ENCODE measurements at places on chromosomes 5 and 9.
A peak's percentile ranks its signal among the peaks of the same experiment; 100 is the strongest.

- H3K4me3 ChIP-seq = no peak overlapping the region
- H3K36me3 ChIP-seq = peaks cover 85% of the 10 kb centered on the region
- H3K27ac ChIP-seq = no peak overlapping the region
- DNase-seq = no peak
- H3K27me3 ChIP-seq = no peaks in the 10 kb centered on the region
Observed at GRCh38 chr5:14415698-14416074, 165.9 kb upstream of the OTULINL start.

DNA sequence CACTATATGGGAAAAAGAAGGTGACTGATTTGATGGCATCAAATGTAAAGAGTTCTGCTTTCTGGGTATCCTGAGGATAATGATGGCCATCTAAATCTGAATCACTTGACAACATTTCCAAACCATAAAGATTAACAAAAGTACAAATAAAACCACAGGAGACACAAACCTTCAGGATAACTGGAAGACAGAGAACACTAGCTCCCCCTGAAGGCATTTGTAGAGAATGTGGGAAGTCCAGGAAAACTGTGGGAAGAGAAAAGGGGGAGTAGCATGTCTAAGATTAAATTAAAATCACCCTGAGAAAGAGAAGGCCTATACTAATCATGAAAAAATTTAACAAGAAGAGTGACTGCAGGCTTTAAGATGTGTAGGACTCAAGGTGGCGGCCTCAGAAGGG lies 116.2 kb downstream of the PRELID2 start:
- no peaks in the 10 kb centered on the region for H3K4me1 ChIP-seq
- H3K27ac ChIP-seq = no peak overlapping the region
- no peak overlapping the region for H3K4me3 ChIP-seq
- no peaks in the 10 kb centered on the region for H3K27me3 ChIP-seq
- no peak for DNase-seq

DNA sequence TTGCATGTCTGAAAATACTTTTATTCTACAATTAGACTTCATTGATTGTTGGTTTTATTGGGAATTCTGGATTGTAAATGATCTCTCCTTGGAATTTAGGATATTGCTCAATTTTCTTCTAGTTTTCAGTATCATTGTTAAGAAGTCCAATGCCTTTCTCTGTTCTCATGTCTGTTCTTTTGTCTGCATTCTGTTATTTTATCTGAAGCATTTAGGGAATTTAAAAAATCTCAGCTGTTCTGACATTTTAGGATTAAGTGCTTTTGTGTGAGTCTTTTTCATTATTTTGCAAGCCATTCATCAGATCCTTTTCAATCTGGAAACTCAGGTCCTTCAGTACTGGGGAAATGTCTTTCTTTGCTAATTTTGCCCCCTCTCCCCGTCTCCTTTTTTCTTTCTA lies 4.4 kb upstream of the FER start:
- peak overlapping the region; percentile 36 for H3K27ac ChIP-seq
- peaks cover 23% of the 10 kb centered on the region for H3K4me1 ChIP-seq
- H3K27me3 ChIP-seq = no peaks in the 10 kb centered on the region
- DNase-seq = no peak
- H3K4me3 ChIP-seq = no peak overlapping the region

GRCh38 chr5:134517553-134517952 lies 7.9 kb upstream of the JADE2 start:
- H3K36me3 ChIP-seq = no peaks in the 10 kb centered on the region
- peaks cover 10% of the 10 kb centered on the region for H3K27me3 ChIP-seq
- no peak overlapping the region for H3K4me3 ChIP-seq
- peaks cover 5% of the 10 kb centered on the region for H3K4me1 ChIP-seq
- no peak overlapping the region for H3K27ac ChIP-seq
- DNase-seq = no peak

- no peaks in the 10 kb centered on the region for H3K36me3 ChIP-seq
- H3K27me3 ChIP-seq = no peaks in the 10 kb centered on the region
- H3K4me1 ChIP-seq = peaks cover 11% of the 10 kb centered on the region
- H3K4me3 ChIP-seq = peak overlapping the region; percentile 29
- DNase-seq = peak; percentile 63
Observed at GRCh38 chr9:125513668-125514413, 193.2 kb downstream of the MAPKAP1 start.

- no peaks in the 10 kb centered on the region for H3K27me3 ChIP-seq
- H3K4me3 ChIP-seq = no peak overlapping the region
- H3K4me1 ChIP-seq = peaks cover 25% of the 10 kb centered on the region
- H3K27ac ChIP-seq = no peak overlapping the region
Observed at GRCh38 chr9:97629156-97629555, 4.0 kb downstream of the TSTD2 start.

DNA sequence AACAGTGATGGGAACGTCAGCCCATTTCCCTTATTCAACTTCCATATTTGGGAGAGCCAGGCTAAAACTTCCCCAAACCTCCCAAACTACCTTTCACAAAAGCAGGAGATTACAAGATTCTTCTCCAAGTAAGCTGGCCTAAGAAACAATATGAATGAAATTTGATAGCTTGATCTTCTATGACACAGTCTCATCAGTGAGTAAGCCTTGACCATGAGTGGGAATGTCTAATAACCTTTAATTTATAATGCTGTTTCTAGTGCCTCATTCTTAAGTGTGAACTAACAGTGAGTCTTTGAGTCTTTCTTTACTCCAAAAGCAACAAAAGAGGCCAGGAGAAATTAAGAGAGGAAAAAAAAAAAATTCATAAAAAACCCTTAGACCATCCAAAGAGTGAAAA lies 1379.9 kb downstream of the EFNA5 start:
- no peaks in the 10 kb centered on the region for H3K27me3 ChIP-seq
- no peaks in the 10 kb centered on the region for H3K4me1 ChIP-seq
- DNase-seq = no peak
- H3K36me3 ChIP-seq = no peaks in the 10 kb centered on the region
- no peak overlapping the region for H3K4me3 ChIP-seq
- H3K27ac ChIP-seq = no peak overlapping the region

DNA sequence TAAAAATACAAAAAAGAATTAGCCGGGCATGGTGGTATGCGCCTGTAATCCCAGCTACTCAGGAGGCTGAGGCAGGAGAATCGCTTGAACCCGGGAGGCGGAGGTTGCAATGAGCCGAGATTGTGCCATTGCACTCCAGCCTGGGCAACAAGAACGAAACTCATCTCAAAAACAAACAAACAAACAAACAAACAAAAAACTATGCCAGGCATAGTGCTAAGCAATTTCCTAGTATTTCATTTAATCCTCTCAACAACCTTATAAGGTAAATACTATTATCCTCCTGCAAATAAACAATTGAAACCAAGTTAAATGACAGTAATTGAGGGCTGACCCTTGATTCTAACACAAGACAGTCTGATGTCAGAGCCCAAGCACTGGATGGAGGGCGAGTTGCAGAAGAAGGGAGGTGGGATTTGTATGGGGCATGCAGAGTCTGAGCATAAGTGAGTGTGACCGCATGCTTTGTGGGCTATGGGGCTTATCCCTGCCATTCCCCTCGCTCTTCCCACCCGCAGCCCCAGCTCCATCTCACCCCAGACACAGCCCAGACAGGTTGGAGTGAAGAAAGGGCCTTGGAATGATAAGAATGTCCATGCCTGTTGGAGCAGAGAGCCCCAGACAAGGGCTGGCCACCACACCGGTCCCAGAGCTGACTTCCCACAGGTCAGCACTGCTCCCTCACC lies 24.3 kb upstream of the RPS14 start:
- no peaks in the 10 kb centered on the region for H3K27me3 ChIP-seq
- peaks cover 91% of the 10 kb centered on the region for H3K4me1 ChIP-seq
- H3K27ac ChIP-seq = peak overlapping the region; percentile 97
- no peak overlapping the region for H3K4me3 ChIP-seq

- H3K27me3 ChIP-seq = peaks cover 37% of the 10 kb centered on the region
- no peak overlapping the region for H3K4me3 ChIP-seq
- peaks cover 6% of the 10 kb centered on the region for H3K4me1 ChIP-seq
- no peaks in the 10 kb centered on the region for H3K36me3 ChIP-seq
- no peak overlapping the region for H3K27ac ChIP-seq
- DNase-seq = no peak
Observed at GRCh38 chr9:131012396-131012917, 3.5 kb downstream of the LAMC3 start.

DNA sequence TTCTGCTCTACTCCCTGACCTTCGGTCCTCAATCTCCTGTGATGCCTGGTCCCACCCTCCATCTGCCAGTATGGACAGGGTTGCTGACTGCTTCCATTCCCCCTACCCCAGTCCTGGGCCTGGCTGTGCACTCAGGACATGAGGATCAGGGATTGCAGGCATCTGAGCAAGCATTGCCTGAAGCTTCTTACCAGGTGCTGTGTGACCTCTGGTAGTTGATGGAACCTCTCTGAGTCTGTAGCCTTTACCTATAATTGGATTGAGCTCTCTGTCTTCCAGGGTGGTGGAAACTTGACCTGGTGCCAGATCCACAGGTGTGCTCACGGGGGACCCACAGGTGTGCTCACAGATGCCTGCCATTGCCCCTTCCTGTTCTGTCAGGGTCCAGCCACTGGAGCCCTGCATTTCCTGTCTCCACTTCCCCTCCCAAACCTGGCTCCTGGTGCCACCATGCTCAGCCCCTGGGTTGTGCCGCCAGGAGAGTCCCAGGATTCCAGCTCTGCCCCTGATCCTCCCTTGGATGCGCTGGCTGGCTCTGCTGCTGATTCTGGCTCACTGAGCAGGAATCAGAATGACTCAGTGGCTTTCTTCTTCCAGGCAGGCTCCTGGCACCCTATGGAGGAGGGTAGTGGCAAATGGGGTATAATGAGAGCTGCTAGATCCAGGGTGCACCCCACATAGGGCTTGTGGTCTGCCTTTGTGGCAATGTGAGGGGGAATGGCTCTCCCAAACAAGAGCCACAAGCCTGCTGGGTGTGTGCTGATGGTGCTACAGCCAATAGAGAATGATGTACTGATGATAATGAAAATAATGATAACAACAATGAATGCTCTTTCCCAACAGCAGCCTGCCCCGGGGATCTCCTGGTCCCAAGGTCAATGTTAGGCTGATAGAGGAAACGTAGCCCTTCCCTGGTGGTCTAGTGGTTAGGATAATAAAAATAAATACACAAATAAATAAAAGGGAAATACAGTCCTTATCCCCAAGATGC lies 35.2 kb upstream of the PSD2 start:
- H3K4me1 ChIP-seq = peaks cover 30% of the 10 kb centered on the region
- H3K27ac ChIP-seq = no peak overlapping the region
- no peaks in the 10 kb centered on the region for H3K36me3 ChIP-seq
- peak; percentile 77 for DNase-seq
- H3K4me3 ChIP-seq = no peak overlapping the region
- H3K27me3 ChIP-seq = peaks cover 13% of the 10 kb centered on the region

DNA sequence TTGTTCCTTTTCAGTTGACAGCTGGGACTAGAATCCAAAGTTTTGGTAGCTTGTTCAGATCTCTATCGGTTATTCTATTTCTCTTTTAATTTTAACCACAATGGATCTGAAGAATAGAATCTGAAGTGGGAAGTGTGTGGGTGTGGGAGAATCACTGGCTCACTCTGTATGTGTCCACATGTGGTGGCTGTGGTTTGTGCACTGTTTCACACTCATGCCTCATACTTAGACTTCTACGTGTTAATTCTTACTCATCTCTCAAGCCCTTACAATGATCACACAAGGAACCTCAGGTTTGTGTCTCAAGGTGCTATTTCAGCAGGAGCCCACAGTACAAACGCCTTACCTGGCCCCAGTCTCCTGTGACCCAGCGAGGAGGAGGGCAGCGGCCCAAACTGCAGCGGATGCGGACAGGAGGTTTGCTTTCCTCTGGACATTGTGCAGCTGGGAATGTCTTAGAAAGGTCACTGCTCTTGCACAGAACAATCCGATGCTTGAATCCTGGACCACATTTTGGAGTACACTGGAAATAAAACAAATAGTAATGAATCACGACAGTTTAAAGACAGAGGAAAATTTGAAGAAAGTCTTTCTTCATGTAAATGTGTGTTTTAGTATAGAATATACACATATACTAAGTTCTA lies 309.1 kb downstream of the ADAMTS6 start:
- H3K27me3 ChIP-seq = no peaks in the 10 kb centered on the region
- no peak overlapping the region for H3K4me3 ChIP-seq
- no peaks in the 10 kb centered on the region for H3K4me1 ChIP-seq
- H3K27ac ChIP-seq = no peak overlapping the region

- H3K27ac ChIP-seq = no peak overlapping the region
- H3K4me1 ChIP-seq = no peaks in the 10 kb centered on the region
- H3K36me3 ChIP-seq = peaks cover 92% of the 10 kb centered on the region
- no peak for DNase-seq
Observed at GRCh38 chr5:72115296-72115695, 8.0 kb downstream of the MAP1B start.

GRCh38 chr5:122937914-122938313 lies 92.5 kb downstream of the SNX24 start:
- H3K4me1 ChIP-seq = peaks cover 13% of the 10 kb centered on the region
- H3K27me3 ChIP-seq = no peaks in the 10 kb centered on the region
- peaks cover 5% of the 10 kb centered on the region for H3K36me3 ChIP-seq
- no peak for DNase-seq

DNA sequence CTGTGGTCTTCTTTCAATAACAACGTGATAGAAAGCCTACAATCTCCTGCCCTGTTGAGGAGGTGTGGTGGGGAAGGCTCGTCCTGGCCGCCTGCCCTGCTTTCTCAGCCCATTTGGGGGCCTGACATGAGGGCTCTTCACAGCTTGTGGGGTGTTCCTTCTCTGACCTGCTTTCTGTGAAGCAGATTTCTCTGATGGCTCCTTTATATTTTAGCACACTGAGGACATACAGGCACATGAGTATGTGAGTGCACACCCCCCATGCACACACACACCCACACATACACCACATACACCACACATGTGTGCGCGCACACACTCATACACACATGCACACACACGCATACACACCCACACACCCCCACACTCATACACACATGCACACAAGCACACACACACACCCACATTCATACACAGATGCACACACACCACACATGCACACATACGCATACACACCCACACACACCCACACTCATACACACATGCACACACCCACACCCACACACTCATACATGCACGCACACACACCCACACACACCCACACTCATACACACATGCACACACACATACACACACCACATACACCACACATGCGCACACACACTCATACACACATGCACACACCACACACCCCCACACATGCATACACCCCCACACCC lies 117.5 kb downstream of the COL5A1 start:
- no peak overlapping the region for H3K4me3 ChIP-seq
- no peak for DNase-seq
- no peaks in the 10 kb centered on the region for H3K4me1 ChIP-seq
- H3K27me3 ChIP-seq = no peaks in the 10 kb centered on the region

DNA sequence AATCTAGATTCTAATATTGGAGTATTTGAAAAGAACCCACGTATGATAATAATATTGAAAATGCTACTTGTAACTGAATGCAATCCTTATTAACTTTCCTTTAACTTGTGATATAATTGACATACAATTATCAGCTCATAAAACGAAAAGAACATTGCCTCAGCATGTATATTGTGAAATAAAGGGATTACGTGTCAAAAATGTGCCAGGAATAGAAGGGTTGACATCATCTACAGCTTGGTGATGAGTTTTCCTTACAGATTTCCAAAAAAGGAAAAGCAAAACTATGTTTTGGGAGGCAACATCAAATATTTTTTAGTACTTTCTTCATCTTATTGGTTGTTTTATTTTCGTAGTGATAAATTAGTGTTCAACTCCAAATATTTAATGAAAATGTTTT lies 266.0 kb upstream of the PTGER4 start:
- no peak overlapping the region for H3K27ac ChIP-seq
- peaks cover 15% of the 10 kb centered on the region for H3K4me1 ChIP-seq
- no peak overlapping the region for H3K4me3 ChIP-seq

GRCh38 chr9:88923653-88924288 lies 67.5 kb upstream of the S1PR3 start:
- no peaks in the 10 kb centered on the region for H3K27me3 ChIP-seq
- H3K27ac ChIP-seq = peak overlapping the region; percentile 81
- DNase-seq = peak; percentile 30
- peaks cover 28% of the 10 kb centered on the region for H3K4me1 ChIP-seq
- H3K4me3 ChIP-seq = no peak overlapping the region
